T-helper 17 cell (primary cell): ENCODE measurements at places on chromosomes 3 and 15. TPM values are rescaled to one million over a fixed set of nuclear protein-coding genes. Genes with fewer than 3 reads are reported as not detected.

DNA sequence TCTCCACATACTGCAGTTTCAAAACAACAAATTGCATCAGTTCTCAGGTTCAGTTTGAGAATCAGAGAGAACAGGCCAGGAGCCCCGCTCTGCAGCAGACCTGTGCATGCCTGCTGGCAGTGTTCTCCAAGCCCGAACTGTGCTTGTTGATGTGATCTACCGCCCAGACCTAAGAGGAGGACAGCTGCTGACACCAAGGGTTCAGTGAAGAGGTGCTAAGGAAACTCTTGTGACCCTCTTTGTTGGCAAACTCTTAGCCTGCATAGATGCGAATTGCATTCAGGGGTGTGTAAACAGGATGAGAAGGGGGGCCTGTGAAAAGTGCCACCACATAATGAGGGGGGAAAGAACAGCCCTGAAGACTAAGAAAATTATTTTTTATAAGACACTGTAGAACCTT is 89.8 kb downstream of the PDE8A start:
- no peaks in the 10 kb centered on the region for H3K27me3 ChIP-seq
- no peak for DNase-seq
- peaks cover 24% of the 10 kb centered on the region for H3K4me1 ChIP-seq

DNA sequence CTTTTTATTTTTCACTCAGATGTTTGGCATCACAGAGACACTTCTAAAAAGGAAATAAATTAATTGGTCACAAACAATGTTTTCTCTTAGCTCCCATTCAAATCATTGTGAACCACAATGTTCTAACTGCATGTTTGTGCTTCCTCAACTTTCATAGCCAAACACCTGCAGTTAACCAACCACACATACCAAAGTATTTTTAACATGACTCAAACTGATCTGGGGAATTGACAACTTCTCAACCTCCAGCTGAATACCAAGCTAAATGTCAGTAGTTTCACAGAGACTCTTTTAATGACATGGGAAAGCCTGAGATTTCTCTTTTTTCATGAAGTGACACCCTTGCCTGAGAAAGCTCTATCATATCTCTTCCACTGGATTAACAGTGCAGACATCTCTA is 217.9 kb upstream of the MME start:
- no peak overlapping the region for H3K4me3 ChIP-seq
- H3K27ac ChIP-seq = no peak overlapping the region
- no peak for DNase-seq
- no peaks in the 10 kb centered on the region for H3K27me3 ChIP-seq

Gene CTSH
- total RNA-seq = 116 TPM

DNA sequence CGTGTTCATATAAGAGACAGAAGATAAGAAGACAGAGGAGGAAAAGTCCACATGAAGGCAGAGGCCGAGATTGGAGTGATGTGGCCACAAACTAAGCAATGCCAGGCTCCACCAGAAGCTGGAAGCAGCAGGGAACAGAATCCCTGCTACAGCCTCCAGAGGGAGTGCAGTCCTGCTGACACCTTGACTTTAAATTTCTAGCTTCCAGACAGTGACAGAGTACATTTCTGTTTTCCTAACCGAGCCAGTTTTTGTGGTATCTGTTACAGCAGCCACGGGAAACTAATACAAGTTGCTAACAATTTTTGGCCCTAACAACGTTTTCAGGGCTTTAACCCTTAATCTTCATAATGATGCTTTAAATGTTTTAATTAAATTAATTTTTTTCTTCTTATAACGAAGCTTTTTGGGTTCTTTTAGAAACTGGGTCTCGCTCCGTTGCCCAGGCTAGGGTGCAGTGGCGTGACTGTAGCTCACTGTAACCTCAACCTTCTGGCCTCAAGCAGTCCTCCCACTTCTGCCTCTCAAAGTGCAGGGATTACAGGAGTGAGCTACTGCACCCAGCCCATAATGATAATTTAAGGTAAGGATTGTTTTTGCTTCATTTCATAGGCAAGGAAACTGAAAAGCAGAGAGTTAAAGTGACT is 202.3 kb upstream of the PROK2 start:
- no peak overlapping the region for H3K4me3 ChIP-seq
- peaks cover 5% of the 10 kb centered on the region for H3K4me1 ChIP-seq
- no peak overlapping the region for H3K27ac ChIP-seq
- no peaks in the 10 kb centered on the region for H3K36me3 ChIP-seq
- H3K27me3 ChIP-seq = peaks cover 5% of the 10 kb centered on the region

- peaks cover 65% of the 10 kb centered on the region for H3K4me1 ChIP-seq
- no peak overlapping the region for H3K27ac ChIP-seq
- no peak for DNase-seq
- H3K36me3 ChIP-seq = peaks cover 10% of the 10 kb centered on the region
- no peaks in the 10 kb centered on the region for H3K27me3 ChIP-seq
These were observed 38.0 kb downstream of the SMAD3 start for GRCh38 chr15:67103432-67103831.

GRCh38 chr15:79918278-79918677 is 21.5 kb upstream of the MTHFS start:
- no peak for DNase-seq
- no peak overlapping the region for H3K27ac ChIP-seq
- peaks cover 8% of the 10 kb centered on the region for H3K36me3 ChIP-seq
- peaks cover 5% of the 10 kb centered on the region for H3K4me1 ChIP-seq

DNA sequence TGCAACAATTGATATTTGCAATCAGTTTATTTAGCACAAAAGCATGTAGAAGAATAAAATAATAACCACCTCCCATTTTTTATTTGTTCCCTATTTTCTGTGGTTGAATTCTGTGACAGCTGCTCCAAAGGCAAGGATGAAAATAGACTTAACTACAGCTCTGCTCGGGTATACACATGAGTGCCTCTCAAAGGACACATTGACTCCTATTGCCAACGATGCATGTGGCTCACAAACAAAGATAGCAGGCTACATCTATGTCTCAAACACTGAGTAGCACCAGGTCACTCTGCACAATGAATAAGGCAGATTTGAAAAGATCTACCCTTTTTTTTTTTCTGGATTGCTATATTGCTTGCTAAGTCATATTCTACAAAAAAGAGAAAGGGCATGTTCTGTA is 612.9 kb downstream of the ROBO1 start:
- H3K27me3 ChIP-seq = no peaks in the 10 kb centered on the region
- no peaks in the 10 kb centered on the region for H3K36me3 ChIP-seq
- no peak overlapping the region for H3K27ac ChIP-seq
- no peak overlapping the region for H3K4me3 ChIP-seq
- DNase-seq = no peak

Gene CIB1
- total RNA-seq = 166 TPM

Gene ZNF717
- total RNA-seq = 5.0 TPM

DNA sequence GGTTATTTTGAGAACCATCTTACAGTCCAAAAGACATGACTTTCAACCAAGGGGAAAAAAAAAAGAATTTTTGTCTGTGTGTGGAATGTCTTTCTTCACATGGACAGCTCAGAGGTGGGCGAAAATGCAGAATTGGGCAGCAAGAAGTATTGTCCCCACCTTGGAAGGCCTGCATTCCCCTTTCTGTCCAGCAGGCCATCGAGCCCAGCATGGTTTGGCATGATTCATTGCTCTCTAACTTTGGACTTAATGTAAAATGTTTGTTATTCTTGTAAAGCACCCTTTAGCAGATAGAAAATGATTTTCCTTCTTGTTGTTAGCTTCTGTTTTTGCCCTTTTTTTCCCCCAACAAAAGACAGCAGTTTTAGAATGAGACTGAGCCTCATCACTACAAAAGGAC is 12.4 kb downstream of the MYO1E start:
- no peak overlapping the region for H3K4me3 ChIP-seq
- H3K27me3 ChIP-seq = peaks cover 22% of the 10 kb centered on the region
- no peak overlapping the region for H3K27ac ChIP-seq

GRCh38 chr3:23701716-23702597 is 103.8 kb upstream of the UBE2E1 start:
- H3K27ac ChIP-seq = no peak overlapping the region
- H3K4me3 ChIP-seq = no peak overlapping the region
- no peaks in the 10 kb centered on the region for H3K4me1 ChIP-seq
- H3K27me3 ChIP-seq = peaks cover 13% of the 10 kb centered on the region

Gene CTXND1
- not detected for total RNA-seq

Gene KPNA4
- 61.9 TPM for total RNA-seq

DNA sequence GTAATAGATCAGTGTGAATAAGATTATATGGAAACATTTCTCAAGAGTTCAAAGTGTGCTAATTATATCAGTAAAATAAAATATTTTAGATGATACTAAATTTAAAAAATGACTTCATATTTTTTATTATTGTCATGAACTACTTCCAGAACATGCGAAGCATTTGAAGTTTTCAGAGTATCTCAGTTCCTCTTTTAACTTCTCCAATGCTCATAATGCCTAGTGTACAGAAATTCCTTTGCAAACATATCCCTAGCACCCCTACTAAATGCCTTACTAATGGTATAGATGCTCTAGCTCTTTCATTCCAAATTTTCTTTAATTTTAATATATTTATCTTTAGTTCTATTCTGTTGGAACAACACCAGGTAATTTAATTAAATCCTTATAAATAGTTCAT is 580.4 kb downstream of the CADM2 start:
- H3K4me1 ChIP-seq = no peaks in the 10 kb centered on the region
- no peaks in the 10 kb centered on the region for H3K27me3 ChIP-seq
- DNase-seq = no peak
- no peaks in the 10 kb centered on the region for H3K36me3 ChIP-seq
- no peak overlapping the region for H3K27ac ChIP-seq
- H3K4me3 ChIP-seq = no peak overlapping the region
